ENCODE measurements at places on chromosomes 12 and 14.

GRCh38 chr12:120496413-120497340 lies 764 bp downstream of the DYNLL1 start:
- peak; percentile 81 for DNase-seq

GRCh38 chr12:129563266-129563665 lies 340.6 kb downstream of the TMEM132D start:
- no peak for DNase-seq

GRCh38 chr12:67202011-67202677 lies 67.0 kb upstream of the CAND1 start:
- no peak for DNase-seq

DNA sequence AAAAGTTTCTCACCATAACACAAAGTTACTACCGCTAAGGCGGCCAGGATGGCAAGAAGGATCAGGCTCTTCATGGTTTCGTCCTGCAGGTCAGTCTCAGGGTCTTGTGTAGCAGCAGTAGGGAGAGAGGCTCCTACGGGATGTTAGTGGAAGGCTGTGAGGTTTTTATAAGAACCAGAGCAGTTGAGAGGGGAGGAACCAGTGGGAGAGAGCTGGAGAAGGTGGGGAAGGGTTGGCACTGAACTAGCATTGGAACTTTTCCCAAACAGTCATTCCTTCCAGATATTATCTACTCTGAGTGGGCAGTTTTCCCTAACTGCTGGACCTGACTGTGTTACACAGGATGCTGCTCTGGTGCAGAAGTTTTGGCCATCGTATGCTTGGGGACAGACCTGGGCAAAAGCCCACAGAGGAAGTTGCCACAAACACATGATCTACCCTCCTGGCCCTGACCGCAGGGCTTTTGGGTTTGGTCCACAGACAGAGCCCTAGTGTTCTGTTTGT lies at the start of gene MGP:
TSS of gene MGP (minus strand) at position 137 of the 504 bp plus-strand sequence. CDS start at position 74, 63 bp downstream.
- DNase-seq = peak; percentile 11

GRCh38 chr14:77037215-77037937 lies 8.9 kb upstream of the IRF2BPL start:
- DNase-seq = no peak

- no peak for DNase-seq
Observed at GRCh38 chr12:23482571-23482970, 466.9 kb downstream of the SOX5 start.

DNA sequence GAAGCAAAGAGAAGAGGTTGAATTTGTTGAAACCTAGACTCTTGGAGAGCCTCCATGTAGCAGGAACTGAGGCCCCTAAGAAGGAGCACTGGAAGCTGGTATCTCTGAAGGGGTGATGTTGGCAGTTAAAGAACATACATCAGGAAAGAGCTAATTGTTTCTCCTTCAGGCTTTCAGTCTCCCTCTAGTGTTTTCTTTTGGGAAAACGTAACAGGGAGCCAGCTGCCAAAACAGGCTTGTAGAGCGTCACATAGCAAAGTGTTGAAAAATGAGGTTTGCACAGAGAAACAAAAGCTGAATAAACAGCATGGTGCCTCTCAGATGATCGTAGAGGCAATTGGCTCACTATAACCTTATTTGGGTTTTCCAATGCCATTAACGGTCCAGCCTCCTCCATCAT lies 46.9 kb upstream of the CAND1 start:
- DNase-seq = no peak

DNA sequence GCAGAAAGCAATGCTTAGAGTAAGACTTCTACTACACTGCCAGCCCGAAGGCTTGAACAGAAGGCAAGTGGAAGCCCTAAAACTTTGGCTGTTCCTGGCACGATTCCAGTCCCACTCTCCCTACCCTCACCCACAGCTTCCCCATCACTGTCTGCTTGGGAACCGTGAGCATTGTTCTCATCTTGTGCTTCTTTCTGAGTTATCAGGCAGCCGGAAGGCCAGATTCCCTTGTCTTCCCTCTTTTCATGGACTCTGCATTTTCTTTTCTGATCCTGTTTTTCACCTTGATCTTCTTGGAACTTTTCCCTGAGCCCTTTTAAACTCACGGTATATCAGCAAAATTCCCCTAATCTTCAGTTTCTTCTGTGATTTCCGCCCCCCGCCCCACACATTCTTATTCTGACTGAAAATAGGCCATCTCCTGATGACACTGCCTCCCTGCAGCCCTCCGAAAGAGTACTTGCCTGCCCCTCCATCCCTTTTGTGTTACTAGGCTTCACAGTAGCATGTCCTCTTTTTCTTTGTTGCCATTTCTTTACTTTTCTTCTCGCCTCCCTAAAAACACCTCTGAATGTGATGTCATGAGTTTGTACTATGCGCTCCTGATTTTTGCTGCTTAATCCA lies 29.9 kb downstream of the RCOR1 start:
- no peak for DNase-seq

- DNase-seq = no peak
Observed at GRCh38 chr12:76029982-76030340, 1.6 kb downstream of the PHLDA1 start.

DNA sequence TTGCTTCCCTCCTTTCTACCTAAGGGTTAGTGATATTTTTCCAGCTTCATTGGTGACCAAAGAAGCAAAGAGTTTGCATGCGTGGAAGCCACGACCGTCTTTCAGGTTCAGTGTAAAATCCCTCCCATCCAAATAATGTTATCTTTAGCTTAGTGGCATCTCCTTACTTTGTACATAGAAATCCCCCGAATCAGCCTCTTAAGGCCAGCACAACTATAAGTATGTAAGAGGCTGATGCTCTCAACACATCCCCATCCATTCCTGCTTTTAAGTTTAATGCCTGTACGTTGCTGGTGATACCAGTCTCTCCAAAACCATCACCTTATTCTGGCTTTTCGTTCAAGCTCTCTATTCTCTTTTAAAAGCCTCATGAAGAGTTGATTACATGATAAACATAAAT lies 14.6 kb downstream of the CDKN1B start:
- no peak for DNase-seq
